ENCODE measurements at places on chromosomes 2 and 18.

DNA sequence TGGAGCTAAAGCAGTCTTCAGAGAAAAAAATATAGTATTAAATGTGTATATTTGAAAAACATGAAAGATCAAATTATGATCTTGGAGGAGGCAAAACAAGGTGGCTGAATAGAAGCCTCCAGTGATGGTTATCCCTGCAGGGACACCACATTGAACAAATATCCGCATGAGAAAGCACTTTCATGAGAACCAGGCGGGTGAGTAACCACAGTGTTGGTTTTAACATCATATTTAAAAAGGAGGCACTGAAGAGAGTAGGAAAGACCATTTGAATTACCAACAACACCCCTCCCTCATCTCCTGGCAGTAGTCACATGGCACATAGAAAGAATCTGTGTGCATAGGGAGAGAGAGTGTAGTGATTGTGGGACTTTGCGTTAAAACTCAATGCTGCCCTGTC lies 759.6 kb upstream of the NRXN1 start:
- DNase-seq: no peak

DNA sequence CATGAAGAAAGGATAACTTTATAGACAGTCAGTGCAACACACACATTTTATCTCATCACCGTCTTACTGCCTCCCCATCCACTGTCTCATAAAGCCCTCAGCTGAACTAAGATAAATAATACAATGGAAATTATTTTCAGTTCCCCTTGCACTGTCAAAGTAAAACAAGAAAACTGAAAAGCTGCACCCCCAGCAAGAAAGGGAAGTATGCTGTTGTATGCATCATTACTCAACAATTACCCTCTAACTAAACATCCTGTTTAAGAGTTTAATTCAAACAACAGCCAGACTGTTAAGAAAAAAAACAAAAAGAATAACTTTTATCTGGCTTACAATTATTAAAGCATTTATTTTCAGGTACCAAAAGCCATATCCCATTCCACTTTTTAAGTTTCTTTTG lies 25.0 kb downstream of the MPPE1 start:
- DNase-seq: no peak

- DNase-seq: no peak
These were observed 151.0 kb upstream of the GYPC start for GRCh38 chr2:126504949-126505348.

GRCh38 chr2:28463893-28464292 lies 32.0 kb upstream of the PLB1 start:
- DNase-seq: no peak

- DNase-seq: no peak
These were observed 189.7 kb downstream of the ADCYAP1 start for GRCh38 chr18:1094409-1094808.

- DNase-seq: no peak
These were observed 91.7 kb downstream of the GCA start for GRCh38 chr2:162435676-162436075.

DNA sequence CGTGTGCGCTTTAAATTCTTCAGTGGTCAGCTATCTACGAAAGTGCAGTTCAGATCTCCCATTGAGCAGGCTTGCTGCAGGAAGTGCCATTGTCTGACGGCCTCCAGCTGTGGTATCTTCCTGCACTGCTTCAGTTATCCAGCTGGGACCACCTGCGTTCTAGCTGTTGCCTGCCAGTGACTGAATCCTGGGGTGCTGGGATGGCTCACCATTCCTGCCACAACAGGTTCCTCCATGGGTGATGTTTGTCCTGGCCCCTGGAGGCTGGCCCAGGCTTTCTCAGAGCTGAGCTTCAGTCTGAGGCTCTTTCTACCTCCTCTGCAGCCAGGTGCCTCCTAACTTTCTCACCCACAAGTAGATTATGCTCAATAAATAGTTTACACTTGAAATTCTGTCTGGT lies 498.5 kb upstream of the HS6ST1 start:
- DNase-seq: no peak

- DNase-seq: peak; percentile 19
These were observed 67.2 kb downstream of the LCLAT1 start for GRCh38 chr2:30514134-30514847.

- DNase-seq: no peak
These were observed 290.8 kb upstream of the CXCR4 start for GRCh38 chr2:136408795-136409194.

- DNase-seq: no peak
These were observed 69.0 kb upstream of the CTAGE1 start for GRCh38 chr18:22486667-22487066.

- DNase-seq: no peak
These were observed 41.0 kb downstream of the CDKL4 start for GRCh38 chr2:39202639-39203369.

- DNase-seq: no peak
These were observed 34.5 kb downstream of the SLC4A3 start for GRCh38 chr2:219661955-219662395.

GRCh38 chr2:152015552-152015951 lies 83.3 kb downstream of the CACNB4 start:
- DNase-seq: no peak
